CD4-positive, CD25-positive, alpha-beta regulatory T cell (primary cell): ENCODE measurements at places on chromosomes 4 and X. TPM values are rescaled to one million over a fixed set of nuclear protein-coding genes. Genes with fewer than 3 reads are reported as not detected.

S100P gene
- total RNA-seq = not detected

PPEF2 gene
- total RNA-seq = not detected

CLCN3 gene
- total RNA-seq = 17.0 TPM

LDOC1 gene
- total RNA-seq = 2.5 TPM

GC gene
- total RNA-seq = not detected

NPY2R gene
- not detected for total RNA-seq

MAGEA9B gene
- not detected for total RNA-seq

PAGE4 gene
- not detected for total RNA-seq

REPS2 gene
- total RNA-seq = 0.74 TPM

SRPK3 gene
- not detected for total RNA-seq

GRCh38 chr4:1097553-1097952, 15.8 kb downstream of the RNF212 start:
- H3K4me1 ChIP-seq = no peaks in the 10 kb centered on the region
- H3K27me3 ChIP-seq = no peaks in the 10 kb centered on the region
- H3K36me3 ChIP-seq = no peaks in the 10 kb centered on the region
- H3K4me3 ChIP-seq = no peak overlapping the region

DNA sequence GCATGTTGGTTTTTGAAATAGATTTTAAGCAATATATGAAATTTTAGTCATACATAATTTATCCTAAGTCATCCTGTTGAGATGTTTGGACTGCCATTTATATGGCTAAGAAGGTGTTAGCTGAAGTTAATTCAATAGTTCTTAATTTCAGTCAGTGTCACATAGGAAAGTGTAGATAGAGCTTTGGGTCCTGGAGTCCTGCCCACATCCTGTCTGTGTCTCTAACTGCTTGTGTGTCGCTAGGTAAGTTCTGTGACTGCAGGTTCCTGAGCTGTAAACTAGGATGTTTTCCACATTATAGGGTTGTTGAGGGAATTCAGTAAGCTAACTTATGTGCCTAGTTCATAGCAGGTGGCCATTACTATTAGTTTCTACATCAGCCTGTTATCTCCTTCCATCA, 20.7 kb downstream of the OFD1 start:
- no peaks in the 10 kb centered on the region for H3K27me3 ChIP-seq
- H3K27ac ChIP-seq = peak overlapping the region; percentile 14
- peaks cover 15% of the 10 kb centered on the region for H3K4me1 ChIP-seq
- DNase-seq = peak; percentile 19

DNA sequence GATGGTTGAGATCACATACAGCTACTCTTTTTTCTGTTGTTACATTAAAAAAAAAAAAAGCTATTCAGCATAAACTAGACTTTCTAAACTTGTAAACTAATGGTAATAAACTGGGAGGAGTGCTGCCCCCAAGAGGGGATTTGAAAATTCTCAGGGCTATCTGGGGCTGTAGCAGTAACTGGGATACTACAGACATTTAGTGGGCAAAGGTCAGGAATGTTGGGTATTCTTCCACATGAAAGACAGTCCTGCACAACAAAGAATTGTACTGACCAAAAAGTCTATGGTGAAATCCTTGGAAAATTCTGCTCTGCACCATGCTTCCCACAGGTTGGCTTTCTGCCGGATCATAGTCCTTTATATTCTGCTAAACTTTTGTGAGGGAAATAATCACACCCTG, 232.6 kb upstream of the BOD1L1 start:
- no peaks in the 10 kb centered on the region for H3K27me3 ChIP-seq
- no peak overlapping the region for H3K27ac ChIP-seq
- no peaks in the 10 kb centered on the region for H3K36me3 ChIP-seq
- H3K4me1 ChIP-seq = no peaks in the 10 kb centered on the region
- no peak overlapping the region for H3K4me3 ChIP-seq

DNA sequence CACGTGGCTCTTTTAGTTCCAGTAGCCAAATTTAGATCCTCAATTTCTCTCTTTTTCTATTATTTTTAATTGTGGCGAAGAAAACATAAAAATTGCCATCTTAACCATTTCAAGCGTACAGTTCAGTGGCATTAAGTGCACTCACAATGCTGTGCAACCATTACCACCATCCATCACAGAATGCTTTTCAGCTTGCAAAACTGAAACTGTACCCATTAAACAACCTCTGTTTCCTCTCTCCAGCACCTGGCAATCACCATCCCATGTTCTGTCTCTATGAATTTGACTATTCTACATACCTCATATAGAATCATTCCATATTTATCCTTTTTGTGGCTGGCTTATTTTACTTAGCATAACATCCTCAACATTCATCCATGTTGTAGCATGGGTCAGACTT, 74.9 kb downstream of the METTL14 start:
- no peak for DNase-seq
- peaks cover 35% of the 10 kb centered on the region for H3K36me3 ChIP-seq
- no peak overlapping the region for H3K4me3 ChIP-seq
- H3K27me3 ChIP-seq = no peaks in the 10 kb centered on the region

DNA sequence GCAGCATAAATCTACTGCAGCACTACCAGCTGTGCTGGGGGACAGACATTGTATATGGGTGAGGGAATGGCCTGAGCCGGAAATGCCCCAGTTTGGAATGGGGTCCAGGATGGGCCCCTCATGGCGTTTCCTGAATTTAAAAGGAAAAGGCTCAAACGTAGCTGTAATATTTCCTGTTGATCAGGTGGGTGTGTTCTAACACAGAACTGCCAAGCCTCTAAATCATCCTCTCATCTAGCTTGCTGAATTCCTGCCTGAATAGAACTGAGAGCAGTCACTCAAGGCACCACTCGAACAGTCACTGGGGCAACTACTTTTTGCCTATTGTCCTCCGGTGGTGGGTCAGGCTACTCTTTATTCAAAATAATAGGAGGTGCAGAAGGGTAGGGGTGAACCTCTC, 28.7 kb downstream of the ADH6 start:
- H3K27ac ChIP-seq = no peak overlapping the region
- no peaks in the 10 kb centered on the region for H3K4me1 ChIP-seq
- H3K36me3 ChIP-seq = no peaks in the 10 kb centered on the region
- no peak overlapping the region for H3K4me3 ChIP-seq

GRCh38 chr4:31702326-31702725, 982.2 kb downstream of the PCDH7 start:
- H3K27me3 ChIP-seq = no peaks in the 10 kb centered on the region
- DNase-seq = no peak
- no peaks in the 10 kb centered on the region for H3K4me1 ChIP-seq
- no peaks in the 10 kb centered on the region for H3K36me3 ChIP-seq
- no peak overlapping the region for H3K27ac ChIP-seq

DNA sequence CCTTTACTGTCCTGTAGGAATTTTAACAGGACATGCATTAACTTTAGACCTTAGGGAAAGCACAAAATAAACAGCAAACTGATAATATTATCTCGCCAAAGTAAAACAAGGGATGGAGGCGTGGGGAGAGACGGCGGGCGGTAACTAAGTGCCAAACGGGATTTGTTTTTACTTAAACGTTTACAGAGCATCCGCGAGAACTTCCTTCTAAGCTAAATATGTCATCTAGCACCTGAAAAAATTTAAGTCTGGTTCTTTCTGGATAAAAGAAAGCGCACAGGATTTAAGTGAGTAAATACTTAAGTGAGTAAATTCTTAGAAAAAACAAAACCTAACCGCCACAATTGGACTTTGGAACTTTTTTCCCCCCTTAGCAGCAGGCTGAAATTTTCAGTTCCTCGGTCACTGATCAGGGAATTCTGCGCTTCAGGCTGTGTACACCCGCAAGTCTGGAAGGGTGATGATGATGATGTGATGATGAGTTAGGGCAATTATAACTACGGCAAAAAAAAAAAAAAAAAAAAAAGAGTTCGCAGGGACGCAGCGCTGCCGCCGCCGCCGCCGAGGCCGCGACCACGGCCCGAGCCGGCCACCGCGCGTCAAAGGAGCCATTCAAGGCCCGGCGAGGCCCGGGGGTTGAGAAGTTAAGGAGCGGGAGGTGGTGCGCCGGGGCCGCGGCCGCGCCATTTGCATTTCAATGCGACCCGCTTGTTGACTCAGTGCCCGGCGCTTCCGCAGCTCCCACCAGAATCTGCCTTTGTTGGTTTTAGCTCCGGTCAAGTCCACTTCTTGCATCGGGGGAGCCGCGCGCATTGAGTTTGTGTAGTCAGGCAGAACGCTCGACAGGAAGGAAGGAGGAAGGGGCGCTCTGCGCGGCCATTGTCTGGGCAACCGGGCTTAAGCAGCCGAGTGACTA, 108.8 kb downstream of the SPRY1 start:
- no peak overlapping the region for H3K4me3 ChIP-seq
- DNase-seq = no peak
- no peaks in the 10 kb centered on the region for H3K4me1 ChIP-seq

GRCh38 chrX:39830414-39830813, 267.3 kb downstream of the BCOR start:
- H3K27me3 ChIP-seq = no peaks in the 10 kb centered on the region
- no peaks in the 10 kb centered on the region for H3K4me1 ChIP-seq
- H3K27ac ChIP-seq = no peak overlapping the region

DNA sequence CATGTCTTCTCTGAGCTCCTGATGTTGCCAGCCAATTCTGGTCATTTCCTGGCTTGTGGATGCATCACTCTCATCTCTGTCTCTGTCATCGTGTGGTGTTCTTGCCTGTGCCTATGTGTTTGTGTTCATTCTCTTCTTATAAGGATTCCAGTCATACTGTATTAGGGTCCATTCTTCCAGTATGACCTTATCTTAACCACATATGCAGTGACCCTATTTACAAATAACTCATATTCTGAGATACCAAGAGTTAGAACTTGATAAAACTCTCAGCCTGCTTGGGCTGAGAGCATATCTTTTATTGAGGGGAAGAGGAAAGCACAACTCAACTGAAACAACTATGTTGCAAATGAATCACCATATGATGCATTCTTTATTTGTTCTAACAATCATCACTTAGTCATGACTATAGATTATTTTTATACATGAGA, 189.0 kb upstream of the ANXA10 start:
- no peaks in the 10 kb centered on the region for H3K36me3 ChIP-seq

GRCh38 chrX:24253469-24253868, 60.4 kb downstream of the SUPT20HL2 start:
- H3K27me3 ChIP-seq = no peaks in the 10 kb centered on the region
- H3K36me3 ChIP-seq = no peaks in the 10 kb centered on the region
- no peak overlapping the region for H3K27ac ChIP-seq
- DNase-seq = no peak
- H3K4me3 ChIP-seq = no peak overlapping the region
- H3K4me1 ChIP-seq = no peaks in the 10 kb centered on the region

GRCh38 chr4:53455766-53456165, 78.3 kb downstream of the FIP1L1 start:
- peaks cover 87% of the 10 kb centered on the region for H3K36me3 ChIP-seq
- no peak overlapping the region for H3K4me3 ChIP-seq
- no peaks in the 10 kb centered on the region for H3K4me1 ChIP-seq

DNA sequence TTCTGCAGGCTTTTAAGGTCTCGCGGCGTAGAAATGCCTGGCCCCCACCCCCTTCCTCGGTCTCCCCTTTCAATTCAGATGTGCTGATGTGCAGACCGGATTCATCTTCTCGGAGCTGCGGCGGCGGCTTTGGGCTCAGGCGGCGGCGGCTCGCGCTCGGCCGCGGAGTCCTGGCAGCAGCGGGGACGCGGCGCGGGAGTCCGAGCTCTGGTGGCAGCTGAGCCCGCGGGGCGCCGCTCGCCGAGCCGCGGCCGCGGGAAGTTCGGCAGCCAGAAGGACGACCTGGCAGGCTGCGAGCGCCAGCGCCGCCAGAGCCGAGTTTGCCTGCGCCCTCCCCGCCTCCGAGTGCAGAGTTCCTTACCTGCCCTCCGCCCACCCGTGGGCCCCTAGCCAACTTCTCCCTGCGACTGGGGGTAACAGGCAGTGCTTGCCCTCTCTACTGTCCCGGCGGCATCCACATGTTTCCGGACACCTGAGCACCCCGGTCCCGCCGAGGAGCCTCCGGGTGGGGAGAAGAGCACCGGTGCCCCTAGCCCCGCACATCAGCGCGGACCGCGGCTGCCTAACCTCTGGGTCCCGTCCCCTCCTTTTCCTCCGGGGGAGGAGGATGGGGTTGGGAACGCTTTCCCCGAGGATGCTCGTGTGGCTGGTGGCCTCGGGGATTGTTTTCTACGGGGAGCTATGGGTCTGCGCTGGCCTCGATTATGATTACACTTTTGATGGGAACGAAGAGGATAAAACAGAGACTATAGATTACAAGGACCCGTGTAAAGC, 448 bp downstream of the TLL1 start:
- no peak overlapping the region for H3K4me3 ChIP-seq
- peaks cover 2% of the 10 kb centered on the region for H3K4me1 ChIP-seq
- DNase-seq = no peak
- peaks cover 15% of the 10 kb centered on the region for H3K27me3 ChIP-seq
- H3K36me3 ChIP-seq = no peaks in the 10 kb centered on the region
- no peak overlapping the region for H3K27ac ChIP-seq

GRCh38 chr4:921830-922331, 10.2 kb downstream of the GAK start:
- H3K27ac ChIP-seq = no peak overlapping the region
- H3K4me1 ChIP-seq = peaks cover 42% of the 10 kb centered on the region
- DNase-seq = peak; percentile 61

DNA sequence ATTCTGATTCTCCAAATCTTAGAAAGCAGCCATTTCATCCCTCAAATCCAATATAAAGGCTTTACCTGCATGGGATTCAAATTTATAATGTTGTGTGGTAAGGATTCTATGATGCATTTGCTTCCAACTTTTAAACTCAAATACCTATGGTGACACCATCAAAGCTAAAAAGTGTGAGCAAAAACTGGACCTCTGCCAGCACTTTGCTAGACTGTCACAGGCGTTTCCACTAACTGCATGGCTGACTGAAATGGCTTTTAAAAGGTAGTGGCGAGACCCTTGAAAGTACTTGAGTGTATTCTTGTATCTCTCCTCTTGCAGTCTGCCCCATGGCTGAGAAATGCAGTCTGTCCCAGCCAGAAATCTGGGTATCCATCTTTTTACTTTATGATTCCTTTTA, 169.4 kb downstream of the AMELX start:
- DNase-seq = no peak
- no peaks in the 10 kb centered on the region for H3K27me3 ChIP-seq
- no peaks in the 10 kb centered on the region for H3K36me3 ChIP-seq

DNA sequence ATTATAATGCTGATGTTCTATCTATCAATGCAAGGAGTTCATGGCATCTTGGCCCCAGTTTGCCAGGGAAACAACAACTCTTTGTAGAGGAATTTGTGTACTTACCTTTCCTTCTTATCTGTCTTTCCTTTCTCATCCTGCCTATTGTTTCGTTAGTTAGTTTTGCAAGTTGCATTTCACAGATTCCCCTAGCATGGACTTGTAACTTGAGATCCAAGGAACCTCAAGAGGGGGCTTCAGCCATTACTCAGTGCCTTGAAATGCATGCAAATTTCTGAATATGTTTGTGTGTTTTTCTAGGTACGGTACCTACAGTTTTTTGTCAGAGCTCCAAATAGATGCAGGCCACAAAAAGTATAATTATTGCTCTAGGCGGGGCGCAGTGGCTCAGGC, 203.6 kb downstream of the LDB2 start:
- H3K36me3 ChIP-seq = no peaks in the 10 kb centered on the region
- no peaks in the 10 kb centered on the region for H3K4me1 ChIP-seq
- H3K27ac ChIP-seq = no peak overlapping the region
- DNase-seq = no peak

GRCh38 chr4:101584306-101584705, 206.2 kb upstream of the BANK1 start:
- H3K36me3 ChIP-seq = no peaks in the 10 kb centered on the region
- H3K4me1 ChIP-seq = no peaks in the 10 kb centered on the region
- no peak for DNase-seq
- H3K4me3 ChIP-seq = no peak overlapping the region

- H3K4me1 ChIP-seq = no peaks in the 10 kb centered on the region
- no peaks in the 10 kb centered on the region for H3K27me3 ChIP-seq
- H3K36me3 ChIP-seq = no peaks in the 10 kb centered on the region
- no peak for DNase-seq
- H3K27ac ChIP-seq = no peak overlapping the region
- no peak overlapping the region for H3K4me3 ChIP-seq
Measured at GRCh38 chr4:18934197-18934596, 912.6 kb upstream of the LCORL start.
